Calu3 (cell line): ENCODE measurements at places on chromosomes 7 and 10. TPM values are rescaled to one million over a fixed set of nuclear protein-coding genes. Genes with fewer than 3 reads are reported as not detected.

Gene GPR37
- 7.5 and 7.9 TPM in 2 replicates for total RNA-seq

Gene NHLRC2
- 18.7 and 20.2 TPM in 2 replicates for total RNA-seq

Gene OPN1SW
- total RNA-seq, result not detected in 2 replicates

DNA sequence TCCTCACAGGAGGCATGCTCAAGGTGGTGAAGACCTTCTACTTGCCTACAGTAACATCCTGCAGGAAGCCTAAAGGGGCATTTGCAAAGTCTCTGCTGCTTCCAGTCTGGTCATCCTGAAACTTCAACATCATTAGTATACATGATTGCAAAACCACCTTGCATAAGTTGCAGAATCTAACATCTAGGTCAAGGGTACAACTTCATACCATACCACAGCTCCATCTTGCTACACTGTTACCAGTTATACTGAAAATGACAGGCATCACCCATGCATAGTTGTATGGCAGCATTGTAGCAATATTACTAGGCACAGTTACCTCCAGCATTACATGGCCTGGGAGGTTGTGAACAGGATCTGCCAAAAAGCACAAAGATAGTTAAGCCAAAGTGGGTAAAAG lies 13.7 kb upstream of the MACROH2A2 start:
- no peak for DNase-seq

DNA sequence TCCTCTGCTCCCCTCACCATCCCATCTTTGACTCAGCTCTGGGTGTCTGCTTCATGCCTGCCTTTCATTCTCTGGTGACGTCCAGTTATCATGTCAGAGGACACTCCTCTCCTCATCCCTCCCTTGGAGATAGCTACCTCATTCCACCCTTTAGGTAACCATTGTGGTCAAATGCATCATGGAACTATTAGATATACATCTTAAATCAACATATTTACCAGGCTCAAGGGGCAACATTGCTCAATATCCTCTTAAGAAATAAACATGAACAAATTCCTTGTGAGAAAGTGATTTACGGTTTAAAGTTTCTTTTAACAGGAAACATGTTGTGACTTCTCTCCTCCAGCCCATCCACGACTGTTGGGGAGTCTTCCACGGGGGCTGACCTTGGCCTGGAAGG lies 511.6 kb upstream of the IGFBP3 start:
- no peak for DNase-seq

GRCh38 chr7:75968561-75969001 lies 25.8 kb downstream of the TMEM120A start:
- no peak for DNase-seq

DNA sequence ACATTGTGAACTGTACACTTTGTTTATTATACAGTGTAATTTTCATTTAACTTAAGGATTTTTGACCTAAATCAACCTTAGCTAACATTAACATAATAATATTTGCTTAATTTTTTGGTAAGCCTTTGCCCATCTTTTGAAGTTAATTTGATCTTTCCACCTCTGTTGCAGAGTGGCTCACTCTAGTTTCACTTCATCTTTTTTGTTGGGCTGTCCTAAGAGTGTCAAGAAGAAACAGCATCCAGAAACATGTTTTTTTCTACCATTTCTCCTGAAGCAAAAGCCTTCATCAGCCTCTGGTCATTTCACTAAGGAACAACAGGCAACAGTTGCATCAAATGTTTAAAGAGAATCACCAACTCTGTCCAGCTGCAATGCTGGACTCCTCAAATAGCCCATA lies 824.7 kb downstream of the REEP3 start:
- no peak for DNase-seq

GRCh38 chr7:134602881-134603451 lies 43.7 kb upstream of the BPGM start:
- DNase-seq, result no peak

GRCh38 chr7:22980422-22980821 lies 33.5 kb downstream of the HYCC1 start:
- no peak for DNase-seq

DNA sequence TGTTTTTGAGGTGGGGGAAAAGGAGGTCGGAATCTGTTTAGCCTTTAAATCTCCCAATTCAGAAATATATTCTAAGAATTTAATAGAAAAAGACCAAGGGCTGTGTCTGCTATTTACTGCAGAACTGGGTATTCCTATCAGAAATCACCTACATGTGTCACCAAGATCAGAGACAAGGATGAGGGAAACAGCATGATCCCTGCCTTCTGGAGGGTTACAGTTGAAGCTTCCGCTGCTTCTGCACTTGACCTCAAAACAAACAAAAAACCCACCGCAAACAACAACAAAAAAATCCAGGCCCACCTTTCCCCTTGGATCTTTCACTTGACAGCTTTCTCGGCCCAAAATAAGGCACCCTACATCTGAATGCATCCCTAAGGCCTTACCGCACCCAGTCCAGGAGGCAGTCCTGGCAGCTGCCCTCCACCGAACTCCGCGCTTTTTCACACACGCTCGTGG lies 750 bp upstream of the CDK14 start:
- no peak for DNase-seq

DNA sequence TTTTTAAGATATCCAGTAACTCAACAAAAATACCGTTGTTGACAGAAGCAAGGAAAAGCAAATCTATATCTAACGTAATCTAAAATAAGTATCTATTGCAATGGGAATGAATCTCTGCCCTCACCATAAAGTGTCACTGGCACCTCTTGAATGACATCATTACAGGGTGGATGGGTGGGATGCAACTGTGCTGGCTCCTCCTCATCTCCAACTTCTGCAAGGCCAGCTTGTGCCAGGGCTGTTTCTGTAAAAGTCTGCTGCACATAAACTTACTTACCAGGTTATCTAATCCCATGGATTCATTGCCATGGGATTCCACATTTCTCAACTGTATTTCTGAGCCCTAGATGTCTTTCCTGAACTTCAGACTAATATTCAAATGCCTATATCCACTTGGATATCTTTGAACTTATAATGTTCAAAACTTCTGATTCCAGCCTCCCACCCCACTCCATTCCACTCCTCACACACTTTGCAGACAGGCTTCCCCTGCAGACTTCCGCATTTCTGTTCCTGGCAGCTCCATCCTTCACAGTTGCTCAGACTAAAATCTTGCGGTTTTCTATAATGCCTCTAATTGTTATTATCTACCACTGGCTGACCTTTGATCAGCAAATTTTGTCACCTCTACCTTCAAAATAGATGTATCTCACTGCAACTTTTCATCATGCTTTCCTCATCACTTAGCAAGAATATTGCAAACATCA lies 10.7 kb downstream of the FGL2 start:
- DNase-seq, result no peak

GRCh38 chr10:78980354-78980753 lies 88.4 kb upstream of the ZMIZ1 start:
- no peak for DNase-seq
